Effector CD8-positive, alpha-beta T cell (primary cell): ENCODE measurements at places on chromosomes 2 and 18.

GRCh38 chr2:219177552-219178376 lies at the start of gene RETREG2:
Gene RETREG2 (plus strand): TSS chr2:219178275. CDS start chr2:219178353, 78 bp downstream.
- DNase-seq = peak; percentile 67

DNA sequence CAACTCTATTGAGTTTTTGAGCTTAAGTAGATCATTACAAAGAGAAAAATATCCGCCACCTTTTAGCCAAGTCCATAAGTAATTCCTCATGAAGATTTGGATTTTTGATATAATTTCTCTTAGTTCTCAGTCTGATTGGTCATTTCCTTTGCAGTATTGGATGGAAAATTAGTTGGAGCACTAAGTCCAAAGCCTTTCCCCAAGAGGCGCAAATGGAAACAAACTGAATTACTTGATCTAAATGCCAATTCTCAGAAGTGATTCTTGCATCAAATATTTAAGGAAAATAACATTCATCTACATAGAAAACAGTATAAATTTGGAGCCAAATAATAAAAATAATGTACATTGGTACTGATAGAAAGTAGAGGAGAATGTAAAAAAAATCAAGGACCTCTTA lies 115.6 kb downstream of the CACNB4 start:
- DNase-seq = no peak

- DNase-seq = no peak
Observed at GRCh38 chr2:127847931-127848330, 10.0 kb downstream of the POLR2D start.

- DNase-seq = no peak
Observed at GRCh38 chr2:188444106-188444835, 152.6 kb downstream of the GULP1 start.

DNA sequence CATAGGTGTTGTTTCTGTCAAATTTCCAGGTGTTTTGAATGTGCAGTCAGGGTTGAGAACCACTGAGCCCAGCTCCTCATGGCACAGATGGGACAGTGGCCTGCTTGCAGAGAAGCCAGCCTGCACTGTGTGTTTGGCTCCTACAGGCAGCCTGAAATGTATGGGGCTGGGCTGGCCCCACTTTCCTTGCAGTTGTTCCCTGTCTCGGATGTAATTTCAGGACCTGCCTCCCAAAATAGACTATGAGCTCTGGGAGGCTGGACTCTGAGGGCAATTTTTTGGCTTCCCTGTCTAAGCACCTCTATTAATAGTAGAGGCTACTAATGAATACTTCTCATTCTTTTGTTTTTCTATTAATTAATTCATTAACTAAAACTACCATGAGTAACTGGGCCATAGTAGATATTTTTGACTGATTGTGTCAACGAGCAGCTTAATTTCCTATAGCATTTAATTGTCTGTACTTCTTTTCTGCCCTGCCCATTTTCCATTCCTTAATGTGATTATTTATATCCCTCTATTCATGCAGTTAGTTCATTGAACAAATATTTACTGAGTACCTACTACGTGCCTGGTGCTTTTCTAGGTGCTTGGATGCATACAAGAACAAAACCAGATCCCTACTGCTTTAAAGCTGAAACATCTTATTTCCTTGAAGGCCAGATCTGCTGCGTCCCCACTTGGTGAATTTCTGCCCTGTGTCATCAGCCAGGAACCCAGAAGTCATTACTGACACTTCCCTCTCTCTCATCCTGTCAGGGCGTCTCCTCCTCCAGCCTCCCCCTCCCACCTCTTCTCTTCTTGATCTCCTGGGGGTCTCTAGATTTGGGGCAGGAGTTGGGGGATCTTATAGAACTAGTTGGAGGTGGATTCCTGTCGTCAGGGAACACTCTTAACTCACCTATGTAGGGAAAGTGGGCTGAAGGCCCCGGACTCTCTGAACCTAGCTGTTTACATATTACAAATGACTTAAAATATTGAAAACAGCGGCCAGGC lies 16.3 kb downstream of the DYSF start:
- no peak for DNase-seq

DNA sequence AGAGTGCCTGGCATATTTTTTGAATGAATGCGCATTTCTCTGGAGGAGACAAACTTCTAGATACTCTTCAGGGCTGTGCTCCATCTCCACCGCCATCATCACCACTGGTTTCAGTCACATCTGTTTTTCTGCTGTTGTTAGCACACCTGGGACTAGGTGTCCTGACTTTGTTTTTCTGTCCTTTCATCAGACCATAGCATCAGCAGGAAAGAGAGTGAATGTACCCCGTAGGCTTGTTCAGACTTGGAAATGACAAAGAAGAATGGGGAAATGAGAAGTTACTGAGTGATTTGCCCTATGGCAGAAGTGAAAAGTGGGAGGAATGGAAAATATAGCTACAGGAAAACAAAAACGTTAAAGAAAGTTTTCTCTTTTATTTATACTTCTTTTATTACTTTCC lies 965.2 kb upstream of the FANCL start:
- DNase-seq = no peak
